ENCODE measurements at places on chromosomes 13 and 19.

GRCh38 chr19:42129399-42130253, 2.6 kb downstream of the POU2F2 start:
- DNase-seq: no peak

- DNase-seq: no peak
These were observed 75.4 kb upstream of the GPR183 start for GRCh38 chr13:99382428-99383133.

- no peak for DNase-seq
These were observed 190.9 kb downstream of the IRS2 start for GRCh38 chr13:109595471-109595870.

DNA sequence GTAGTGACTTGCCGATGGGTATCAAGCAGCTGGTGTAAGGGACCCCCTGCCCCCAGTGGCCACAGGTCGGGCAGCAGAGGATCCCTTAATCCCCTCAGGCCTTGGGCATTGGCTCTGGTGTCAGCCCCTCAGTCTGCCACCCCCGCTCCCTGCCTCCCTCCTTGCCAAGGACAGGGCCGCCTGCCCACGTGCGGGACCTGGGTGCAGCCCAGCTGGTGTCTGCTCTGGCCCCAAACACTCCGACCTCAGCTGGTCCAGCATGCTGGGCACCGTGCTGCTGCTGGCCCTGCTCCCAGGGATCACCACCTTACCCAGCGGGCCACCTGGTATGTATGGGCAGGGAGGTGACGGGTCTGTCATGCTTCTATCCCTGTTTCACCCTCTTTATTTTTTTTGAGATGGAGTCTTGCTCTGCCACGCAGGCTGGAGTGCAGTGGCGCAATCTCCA, at the start of gene TGFBR3L:
TGFBR3L (plus strand) TSS at position 233 of the 448 bp plus-strand sequence.
- no peak for DNase-seq

DNA sequence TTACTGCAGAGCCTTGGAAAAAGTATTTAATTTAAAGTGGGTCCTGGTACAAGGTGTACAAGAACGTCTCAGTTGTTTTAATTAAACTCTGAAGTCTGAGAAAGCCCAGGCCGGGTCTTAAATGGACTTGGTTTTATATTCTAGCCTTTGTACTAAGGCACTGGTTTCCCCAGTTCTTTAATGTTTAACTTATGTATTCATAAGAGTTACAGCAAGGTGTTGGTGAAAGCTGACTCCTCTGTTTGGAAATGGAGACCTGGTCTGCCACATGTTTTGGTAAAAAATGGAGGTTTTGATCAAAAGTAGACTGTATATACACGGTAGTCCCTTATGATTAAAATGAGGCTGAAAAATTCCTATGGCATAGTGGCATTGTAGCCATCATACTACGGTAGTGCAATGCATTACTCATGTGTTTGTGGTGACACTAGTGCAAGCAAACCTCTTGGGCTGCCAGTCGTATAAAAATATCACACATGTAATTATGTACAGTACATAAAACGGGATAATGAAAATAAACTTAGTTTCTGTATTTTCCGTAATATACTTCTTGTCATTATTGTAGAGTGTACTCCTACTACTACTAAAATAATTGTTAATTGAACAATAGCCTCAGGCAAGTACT, 883.4 kb upstream of the SPRY2 start:
- no peak for DNase-seq

DNA sequence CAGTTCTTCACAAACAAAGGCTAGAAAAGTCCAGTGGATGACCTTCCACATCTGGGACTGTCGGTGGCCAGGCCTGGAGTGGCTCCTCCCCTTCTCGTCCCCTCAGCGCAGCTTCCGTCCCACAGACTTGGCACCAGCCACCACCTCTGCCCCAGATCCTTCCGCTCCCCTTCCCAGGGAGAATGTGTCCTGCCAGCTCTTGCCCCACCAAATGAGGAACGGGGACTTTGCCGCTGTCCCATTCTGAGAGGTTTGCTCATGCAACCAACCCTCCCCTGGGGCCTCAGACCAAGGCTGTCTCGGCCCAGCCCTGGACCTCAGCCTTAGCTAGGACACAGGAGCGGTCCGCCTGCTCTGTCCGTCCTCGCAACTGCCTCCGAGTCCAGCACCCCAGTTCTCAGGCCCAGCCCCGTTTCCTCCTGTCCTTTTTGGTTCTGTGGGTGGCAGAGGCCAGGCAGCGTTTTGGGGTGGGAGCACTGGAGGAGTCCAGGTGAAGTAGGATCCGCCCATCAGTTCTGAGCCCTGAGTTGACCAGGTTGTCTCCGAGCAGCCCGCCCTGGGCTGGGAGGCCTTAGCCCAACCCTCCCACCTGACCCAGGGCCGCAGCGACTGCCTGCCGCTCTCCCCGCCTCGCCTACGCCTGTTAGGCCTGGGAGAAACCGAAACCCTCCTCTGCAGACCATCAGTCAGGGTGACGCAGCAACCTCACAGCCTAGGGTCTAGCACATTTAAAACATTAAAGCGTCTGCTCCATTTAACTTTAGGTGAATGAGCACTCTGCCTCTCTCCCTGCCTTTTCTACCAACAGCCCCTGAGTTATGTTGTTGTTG, 284.3 kb downstream of the FOXO1 start:
- DNase-seq: no peak

GRCh38 chr13:100913143-100913542, 238.5 kb upstream of the TMTC4 start:
- no peak for DNase-seq

GRCh38 chr13:99332456-99332855, 25.3 kb upstream of the GPR183 start:
- no peak for DNase-seq

- no peak for DNase-seq
These were observed 8.1 kb downstream of the CARS2 start for GRCh38 chr13:110697842-110698241.

DNA sequence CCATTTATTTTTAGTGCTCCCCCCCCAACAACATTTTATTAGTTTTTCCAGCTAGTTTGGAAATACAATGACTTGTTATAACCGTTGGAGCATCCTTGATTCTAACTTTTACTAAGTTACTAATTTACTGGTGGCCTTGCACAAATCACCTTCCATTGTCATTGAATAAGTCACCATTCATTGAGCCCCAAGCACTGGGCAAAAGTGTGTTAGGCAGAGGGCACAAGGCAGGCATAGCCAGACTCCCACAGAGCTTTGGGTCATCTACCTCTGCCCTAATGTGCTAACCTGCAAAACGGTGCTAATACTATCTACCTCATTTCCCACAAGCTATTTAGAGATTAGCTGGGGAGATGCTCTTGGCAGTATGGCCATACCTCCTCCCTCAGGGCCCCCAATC, 86.8 kb upstream of the RNF113B start:
- no peak for DNase-seq

- peak; percentile 92 for DNase-seq
These were observed 424.1 kb upstream of the DACH1 start for GRCh38 chr13:72290962-72291681.

GRCh38 chr19:35077411-35078223, 36.1 kb downstream of the HPN start:
- peak; percentile 59 for DNase-seq

- no peak for DNase-seq
These were observed 415.4 kb upstream of the KLHL1 start for GRCh38 chr13:70523622-70524021.

- no peak for DNase-seq
These were observed 1146.8 kb downstream of the UQCRFS1 start for GRCh38 chr19:28066161-28066560.

All from mesendoderm (in vitro differentiated cells).